ENCODE measurements at places on chromosomes 16 and 17.

DNA sequence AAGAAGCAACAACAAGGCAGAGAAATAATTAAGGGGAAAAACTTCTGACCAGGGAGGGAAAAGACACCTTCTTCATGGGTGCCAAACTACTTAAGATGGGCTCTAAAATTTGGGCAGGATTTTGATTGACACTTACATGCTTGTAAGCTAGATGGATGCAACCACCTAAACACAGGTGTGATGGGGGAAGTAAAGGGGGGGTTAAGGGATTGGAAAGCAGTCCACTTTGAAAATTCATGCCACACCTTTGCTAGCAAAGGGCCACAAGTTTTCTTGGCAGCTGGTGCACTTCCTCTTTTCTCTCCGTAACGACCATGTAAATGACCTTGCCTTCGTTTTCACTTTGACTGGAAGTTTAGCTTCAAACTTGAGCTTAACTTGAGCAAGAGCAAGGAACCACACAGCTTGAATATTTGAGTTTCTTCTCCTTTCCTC lies 14.3 kb upstream of the PRKAR1A start:
- DNase-seq = no peak

GRCh38 chr17:16493531-16494046 lies 1.6 kb upstream of the LRRC75A start:
- no peak for DNase-seq

- DNase-seq = no peak
Measured at GRCh38 chr16:2865651-2866050, 7.7 kb upstream of the PRSS22 start.

DNA sequence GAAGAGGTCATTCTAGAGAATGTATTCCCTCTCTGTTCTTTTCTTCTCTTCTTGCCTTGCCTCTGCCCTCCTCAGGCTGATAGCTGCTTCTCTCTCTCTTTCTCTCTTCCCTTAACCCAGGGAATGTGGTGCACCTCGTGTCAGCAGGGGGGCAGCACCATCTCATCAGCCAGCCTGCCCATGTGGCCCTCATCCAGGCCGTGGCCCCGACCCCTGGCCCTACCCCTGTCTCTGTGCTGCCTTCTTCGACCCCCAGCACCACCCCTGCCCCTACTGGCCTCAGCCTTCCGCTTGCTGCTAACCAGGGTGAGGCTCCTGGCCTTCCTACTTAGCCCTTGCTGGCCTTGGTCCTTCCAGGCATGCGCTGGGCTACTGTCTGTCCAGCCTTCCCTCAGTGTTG lies 23.5 kb downstream of the SRCAP start:
- DNase-seq = no peak

DNA sequence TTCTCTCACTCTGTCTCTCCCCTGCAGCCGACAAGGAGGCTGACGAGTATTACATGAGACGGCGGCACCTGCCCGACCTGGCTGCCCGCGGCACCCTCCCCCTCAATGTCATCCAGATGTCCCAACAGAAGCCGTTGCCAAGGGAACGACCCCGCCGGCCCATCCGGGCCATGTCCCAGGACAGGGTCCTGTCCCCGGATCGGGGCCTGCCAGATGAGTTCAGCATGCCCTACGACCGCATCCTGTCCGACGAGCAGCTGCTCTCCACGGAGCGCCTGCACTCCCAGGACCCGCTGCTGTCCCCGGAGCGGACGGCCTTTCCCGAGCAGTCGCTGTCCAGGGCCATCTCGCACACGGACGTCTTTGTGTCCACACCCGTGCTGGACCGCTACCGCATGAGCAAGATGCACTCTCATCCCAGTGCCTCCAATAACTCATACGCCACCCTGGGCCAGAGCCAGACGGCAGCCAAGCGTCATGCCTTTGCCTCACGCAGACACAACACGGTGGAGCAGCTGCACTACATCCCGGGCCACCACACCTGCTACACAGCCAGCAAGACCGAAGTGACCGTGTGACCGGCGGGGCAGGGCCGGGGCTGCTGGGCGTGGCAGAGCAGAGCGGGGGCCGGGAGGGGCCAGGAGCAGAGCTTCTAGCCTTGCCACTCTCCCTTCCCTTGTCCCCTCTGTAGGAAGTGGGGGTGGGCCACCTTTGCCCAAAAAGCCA lies 40.4 kb upstream of the DNAH9 start:
- no peak for DNase-seq

DNA sequence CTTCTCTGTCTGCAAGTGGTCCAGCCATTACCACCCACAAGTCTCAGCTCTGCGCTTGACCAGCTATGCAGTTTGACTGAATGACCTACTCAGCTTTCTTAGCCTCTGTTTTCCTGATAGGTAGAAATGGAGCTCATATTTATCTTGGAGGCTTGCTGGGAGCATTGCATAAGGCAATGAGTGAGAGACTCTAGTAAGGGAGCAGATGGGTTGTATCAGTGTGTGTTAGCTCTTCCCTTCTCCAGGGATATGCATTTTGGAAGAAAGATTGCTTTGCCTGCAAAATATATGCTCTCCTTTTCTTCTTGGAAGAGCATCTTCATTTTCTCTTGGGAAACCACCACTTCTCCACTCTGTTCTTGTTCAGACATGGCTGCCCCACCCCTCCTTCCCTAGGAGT lies 26.1 kb downstream of the DHRS7C start:
- no peak for DNase-seq

DNA sequence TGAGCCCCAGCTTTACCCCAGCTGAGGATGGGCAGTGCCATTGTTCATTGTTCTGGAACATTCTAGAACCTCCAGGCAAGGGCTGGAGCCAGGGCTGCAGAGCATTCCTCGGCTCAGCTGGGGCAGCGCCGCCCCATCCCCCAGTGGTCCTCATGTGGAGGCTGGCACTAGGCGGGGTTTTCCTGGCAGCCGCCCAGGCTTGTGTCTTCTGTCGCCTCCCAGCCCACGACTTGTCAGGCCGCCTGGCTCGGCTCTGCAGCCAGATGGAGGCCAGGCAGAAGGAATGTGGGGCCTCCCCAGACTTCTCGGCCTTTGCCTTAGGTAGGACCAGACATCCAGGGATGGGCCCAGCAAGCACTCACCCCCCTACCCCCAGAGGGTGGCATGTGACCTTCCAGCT lies at the start of gene TMEM95:
TSS of gene TMEM95 (plus strand) at position 104 of the 400 bp plus-strand sequence. CDS start at position 153, 49 bp downstream.
- DNase-seq = peak; percentile 33

GRCh38 chr16:83915081-83915480 lies 16.2 kb downstream of the MLYCD start:
- no peak for DNase-seq

DNA sequence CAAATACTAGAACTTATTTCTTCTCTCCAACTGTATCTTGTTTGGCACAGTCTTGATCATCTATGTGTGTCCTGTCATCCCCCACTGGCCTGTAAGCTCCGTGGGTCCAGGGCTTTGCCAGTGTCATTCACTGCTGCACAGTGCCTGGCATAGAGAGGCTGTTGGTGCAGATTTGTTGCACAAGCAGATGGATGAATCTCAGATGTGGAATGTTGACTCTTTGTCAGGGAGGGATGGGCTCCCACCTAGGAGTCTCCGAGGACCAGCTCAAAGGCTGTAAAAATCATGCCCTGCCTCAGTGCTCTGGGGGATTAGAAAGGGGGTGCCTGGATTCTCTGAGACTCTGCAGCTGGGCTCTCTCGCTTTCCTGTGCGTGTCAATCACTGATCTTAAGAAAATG lies 60.6 kb downstream of the RAB11FIP4 start:
- no peak for DNase-seq

- DNase-seq = peak; percentile 96
Measured at GRCh38 chr16:30927789-30928378, 4.5 kb downstream of the FBXL19 start.

GRCh38 chr17:74309902-74310301 lies 16.1 kb upstream of the KIF19 start:
- no peak for DNase-seq

DNA sequence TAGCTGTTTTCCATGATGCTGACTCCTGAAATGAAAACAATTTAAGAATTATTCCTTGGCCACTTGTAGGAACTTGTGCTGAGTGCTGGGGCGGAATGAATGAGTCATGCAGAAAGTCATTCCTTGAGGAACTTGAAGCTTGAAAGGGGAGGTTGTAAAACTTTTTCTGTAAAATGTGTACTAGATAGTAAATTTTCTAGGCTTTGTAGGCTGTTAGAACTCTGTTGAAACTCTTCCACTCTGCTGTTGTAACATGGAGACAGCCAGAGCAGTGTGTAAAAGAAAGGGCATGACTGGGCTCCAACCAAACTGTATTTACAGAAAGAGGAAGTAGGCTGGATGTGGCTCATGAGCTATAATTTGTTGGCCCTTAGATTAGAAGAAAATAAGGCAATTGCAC lies 46.1 kb downstream of the ABCA8 start:
- DNase-seq = no peak

DNA sequence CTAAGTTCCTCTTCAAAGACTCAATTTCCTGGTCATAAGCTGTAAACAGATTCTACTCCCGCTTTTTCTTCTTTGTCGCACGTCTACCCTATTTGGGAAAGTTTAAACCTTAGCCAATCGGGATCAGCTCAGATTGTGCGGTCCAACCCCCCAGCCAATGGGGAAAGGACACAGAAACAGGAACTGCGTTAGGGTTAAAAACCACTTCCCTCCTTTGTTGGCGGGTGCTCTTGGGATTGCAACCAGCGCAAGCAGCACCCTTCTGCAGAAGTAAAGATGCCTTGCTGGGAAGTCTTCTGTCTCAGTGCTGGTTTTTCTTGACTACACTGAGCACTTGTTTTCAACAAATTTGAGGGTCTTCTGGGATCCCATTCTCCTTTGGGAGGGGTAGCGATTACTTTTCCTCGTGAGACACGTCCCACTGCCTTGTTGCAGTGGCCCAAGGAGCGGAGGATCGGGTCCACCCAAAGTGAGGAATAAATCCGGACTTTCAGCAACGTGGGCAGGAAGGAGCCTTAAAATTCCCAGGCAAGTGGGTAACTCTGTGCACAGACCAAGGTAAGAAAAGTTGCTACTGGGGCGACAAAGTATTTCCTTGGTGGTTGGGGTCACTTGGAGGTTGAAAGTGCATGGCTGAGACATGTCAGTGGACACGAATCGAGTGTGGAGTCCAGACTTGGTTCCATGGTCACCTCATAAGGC lies 1.0 kb upstream of the YPEL3 start:
- DNase-seq = no peak

DNA sequence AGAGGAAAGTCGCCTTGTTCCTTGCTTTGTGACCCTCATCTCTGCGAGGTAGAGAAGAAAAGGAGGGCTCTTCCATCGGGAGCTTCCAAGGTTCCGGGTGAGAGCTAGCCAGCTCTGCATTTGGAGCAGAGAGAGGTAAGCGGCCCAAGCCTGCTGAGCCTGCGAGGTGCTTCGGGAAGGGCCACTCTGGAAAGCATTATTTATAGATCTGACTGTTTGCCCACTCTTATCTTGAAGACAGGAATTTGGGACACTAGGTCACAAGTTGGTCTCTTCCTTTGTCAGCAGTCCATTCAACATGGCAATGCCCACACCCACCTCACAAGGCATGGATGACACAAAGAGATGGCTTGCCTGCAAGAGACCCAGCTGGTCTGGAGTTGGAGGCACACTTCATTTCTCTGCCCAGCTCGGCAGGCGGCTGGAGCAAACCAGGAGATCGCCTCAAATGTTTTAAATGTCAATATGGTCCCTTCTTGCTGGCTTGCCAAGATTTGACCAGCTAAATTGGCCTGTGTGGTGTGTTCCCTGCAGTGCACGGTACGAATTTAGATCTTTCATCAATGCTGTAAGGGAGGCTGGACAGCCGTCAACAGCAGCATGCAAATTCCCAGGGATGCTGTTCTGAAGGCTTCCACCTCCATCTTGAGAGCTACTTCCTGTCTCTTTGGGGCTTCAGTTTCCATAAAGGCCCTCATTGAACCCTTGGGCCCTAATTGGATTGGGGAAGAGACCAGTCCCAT lies 19.5 kb downstream of the CBX4 start:
- DNase-seq = no peak

GRCh38 chr16:17468611-17469010 lies 2.1 kb downstream of the XYLT1 start:
- no peak for DNase-seq

GRCh38 chr17:44998646-44999045 lies 30.5 kb upstream of the C1QL1 start:
- no peak for DNase-seq

DNA sequence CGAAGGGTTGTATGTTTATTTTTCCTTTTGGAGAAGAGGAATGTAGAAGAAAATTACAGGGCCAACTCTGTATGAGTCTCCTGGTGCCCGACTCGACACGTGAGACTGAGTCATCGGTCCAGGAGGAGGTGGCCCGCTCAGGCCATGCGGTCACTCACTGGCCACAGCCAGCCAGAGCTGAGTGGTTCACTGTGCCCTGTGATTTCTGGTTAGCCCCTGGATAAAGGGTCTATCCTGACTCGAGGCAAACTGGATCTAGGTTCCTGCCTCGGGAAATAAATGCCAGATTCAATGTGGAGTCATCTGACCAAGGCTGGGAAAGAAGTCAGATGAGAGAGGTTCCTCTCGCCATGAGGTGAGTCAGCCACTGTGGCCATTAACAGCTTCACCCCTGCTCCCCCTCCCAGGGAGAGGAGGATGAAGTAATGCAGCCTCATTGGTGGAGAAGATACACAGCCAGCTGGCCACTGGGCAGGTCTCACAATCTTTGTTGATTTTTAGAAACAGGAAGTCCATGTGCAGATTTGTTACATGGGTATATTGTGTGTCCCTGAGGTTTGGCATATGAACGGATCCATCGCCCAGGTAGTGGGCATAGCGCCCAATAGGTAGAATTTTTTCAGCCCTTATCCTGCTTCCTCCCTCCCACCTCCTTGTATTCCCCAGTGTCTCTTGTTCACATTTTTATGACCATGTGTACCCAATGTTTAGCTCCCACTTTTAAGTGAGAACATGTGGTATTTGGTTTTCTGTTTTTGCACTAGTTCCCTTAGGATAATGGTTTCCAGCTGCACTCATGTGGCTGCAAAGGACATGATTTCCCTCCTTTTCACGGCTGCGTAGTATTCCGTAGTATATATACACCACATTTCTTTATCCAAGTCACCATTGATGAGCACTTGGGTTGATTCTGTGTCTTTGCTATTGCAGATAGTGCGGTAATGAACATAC lies 21.7 kb upstream of the USP36 start:
- DNase-seq = no peak

DNA sequence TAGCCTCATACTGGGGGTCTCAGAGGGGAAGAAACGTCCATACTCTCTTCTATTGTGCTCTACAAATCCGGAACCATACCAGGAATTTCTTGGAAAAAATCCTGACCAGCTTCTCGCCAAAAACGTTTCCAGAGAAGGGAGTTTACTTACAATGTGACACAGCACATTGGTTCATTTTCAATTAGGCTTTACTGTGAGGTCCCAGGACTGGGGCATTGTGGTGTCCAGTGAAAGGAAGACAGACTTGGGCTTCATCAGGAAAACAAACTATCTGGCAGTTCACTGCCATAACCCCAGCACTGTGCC lies 14.7 kb downstream of the MPP2 start:
- DNase-seq = no peak

GRCh38 chr17:50424996-50425681 lies 879 bp upstream of the ACSF2 start:
- no peak for DNase-seq

DNA sequence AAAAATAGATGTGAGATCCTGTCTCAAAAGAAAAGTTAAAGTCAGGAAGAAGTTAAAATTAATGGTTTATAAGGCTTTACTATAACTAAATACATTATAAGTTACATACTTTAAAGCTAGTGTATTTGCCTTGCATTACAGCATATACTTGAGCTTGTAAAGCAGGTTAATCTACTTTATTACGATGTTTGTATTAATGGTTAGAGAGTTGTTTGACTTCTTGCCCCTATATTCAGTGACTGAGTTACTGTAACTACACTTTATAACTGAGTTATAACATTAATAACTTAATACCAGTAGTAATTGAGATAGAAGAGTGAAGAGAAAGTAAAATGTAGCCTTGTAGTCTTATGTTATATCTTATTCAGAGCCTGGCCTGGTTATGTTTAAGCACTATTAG lies 22.9 kb downstream of the CLTC start:
- no peak for DNase-seq

GRCh38 chr16:83914091-83914710 lies 15.3 kb downstream of the MLYCD start:
- no peak for DNase-seq

Measured in cerebellar cortex (tissue), 1 donor.